CD4-positive, alpha-beta T cell treated with Interleukin-1 beta for 1 hour (primary cell): ENCODE measurements at places on chromosomes 7 and 10.
A peak's percentile ranks its signal among the peaks of the same experiment; 100 is the strongest.

- DNase-seq: no peak
Observed at GRCh38 chr7:69754476-69754875, 156.2 kb downstream of the AUTS2 start.

GRCh38 chr7:117227091-117227490, 95.8 kb downstream of the WNT2 start:
- DNase-seq: no peak

DNA sequence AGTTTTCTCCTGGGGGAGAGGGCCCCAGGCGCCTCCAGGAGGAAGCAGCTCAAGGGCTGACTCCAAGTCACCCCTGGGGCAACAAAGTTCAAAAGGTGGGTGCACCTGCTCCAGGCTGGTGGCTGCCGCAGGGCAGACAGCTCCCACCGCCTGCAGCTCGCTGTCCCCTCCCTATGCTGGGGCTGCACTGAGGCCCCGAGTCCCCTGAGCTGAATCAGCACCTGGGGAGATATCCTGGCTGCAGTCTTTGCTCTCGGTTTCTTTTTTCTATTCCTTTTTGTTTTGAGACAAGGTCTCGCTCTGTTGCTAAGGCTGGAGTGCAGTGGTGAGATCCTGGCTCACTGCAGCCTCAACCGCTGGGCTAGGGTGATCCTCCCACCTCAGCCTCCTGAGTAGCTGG, 183.4 kb downstream of the DNAJB6 start:
- DNase-seq: no peak

GRCh38 chr7:132243463-132243862, 332.8 kb downstream of the PLXNA4 start:
- DNase-seq: no peak

DNA sequence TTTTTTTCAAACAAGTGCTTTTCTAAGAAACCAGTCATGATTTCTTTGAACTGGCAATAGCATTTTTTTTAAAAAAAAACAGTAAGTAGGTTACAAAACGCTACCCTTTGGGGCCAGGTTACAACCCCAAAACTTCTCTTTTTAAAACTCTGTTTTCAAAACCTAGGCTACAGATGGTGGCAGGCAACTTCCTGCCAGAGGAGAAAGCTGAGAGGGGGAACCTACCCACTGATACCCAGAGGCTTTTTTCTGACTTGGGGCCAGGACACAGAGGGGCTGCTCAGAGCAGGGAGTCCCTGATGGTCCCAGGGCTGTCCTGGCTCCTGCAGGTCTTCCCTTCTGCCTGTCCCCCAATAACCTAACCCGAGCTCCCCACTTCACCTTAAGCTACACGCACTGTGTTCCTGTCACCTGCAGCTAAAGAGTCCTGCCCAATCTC, 6.9 kb downstream of the STN1 start:
- DNase-seq: peak; percentile 63

DNA sequence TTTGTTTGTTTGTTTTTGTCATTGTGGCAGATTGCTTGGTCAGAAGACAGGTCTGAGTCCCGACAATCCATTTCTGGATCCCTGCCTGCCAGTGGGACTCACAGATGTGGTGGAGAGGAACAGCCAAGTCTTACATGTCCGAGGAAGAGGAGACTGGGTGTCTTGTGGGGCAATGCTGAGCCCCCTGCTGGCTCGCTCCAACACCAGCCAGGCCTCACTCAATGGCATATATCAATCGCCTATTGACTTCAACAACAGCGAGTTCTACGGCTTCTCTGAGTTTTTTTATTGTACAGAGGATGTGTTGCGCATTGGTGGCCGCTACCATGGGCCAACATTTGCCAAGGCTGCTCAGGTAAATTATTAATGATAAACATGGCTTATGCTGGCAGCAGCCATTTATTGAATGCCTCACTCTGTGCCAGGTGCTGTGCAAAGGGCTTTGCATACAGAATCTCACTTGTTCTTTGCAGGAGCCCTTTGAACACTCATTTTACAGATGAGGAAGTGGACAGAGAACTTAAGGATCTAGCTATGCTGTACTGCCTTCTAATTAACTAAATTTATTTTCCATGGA, 33.3 kb downstream of the COX15 start:
- DNase-seq: no peak

DNA sequence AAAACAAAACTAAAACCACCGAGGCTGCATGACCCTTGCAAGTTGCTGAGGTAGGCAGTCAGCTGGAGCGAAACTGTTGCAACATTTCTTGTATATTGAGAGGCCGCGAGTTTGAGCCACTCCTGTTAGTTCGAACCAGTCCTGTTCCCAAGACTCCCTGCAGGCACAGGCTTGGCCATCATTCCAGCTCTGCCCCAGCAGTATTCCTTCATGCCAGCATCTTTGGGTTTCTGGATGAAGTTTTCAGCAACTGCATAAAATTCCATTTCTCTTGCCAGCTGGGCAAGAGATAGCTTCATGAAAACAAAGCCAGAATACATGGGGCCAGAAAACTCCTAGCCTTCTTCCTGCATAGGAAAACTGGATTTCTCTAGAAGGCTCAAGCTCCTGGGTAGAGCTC, 207.6 kb downstream of the FRMD4A start:
- no peak for DNase-seq

DNA sequence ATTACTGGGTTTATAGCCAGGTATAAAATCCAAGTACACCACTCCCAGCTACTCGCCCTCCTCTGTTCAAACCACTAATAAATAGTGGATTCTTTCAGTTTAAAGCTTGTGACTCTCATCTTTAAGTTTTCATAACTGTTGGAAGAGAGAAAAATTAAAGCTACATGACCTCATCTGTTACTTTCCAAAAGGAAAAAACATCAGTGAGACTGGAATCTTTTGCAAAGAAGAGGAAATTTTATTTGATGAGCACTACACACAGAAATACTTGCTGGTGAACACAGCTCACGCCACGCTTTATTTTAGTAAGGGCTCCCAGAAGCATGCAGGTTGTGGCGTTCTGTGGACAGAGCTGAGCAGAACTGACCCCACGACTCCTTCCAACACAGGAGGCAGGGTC, 527.0 kb upstream of the MGMT start:
- no peak for DNase-seq

DNA sequence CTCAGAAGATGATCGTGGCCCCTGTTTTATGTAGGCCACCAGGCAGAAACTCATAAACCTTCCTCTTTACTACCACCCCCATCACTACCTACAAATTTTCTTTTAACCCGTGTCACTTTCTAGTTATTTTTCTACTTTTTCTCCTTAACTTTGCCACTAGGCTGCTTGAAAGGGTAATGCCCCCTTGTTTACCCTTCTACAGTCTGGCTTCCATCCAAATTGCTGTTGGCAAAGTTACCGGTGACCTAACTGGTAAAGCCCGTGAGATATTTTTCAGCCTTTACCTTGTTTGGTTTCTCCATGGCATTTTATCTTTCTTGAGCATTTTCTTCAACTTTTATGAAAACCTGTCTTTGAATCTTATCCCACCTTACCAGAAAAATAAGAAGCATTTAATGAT, 153.0 kb downstream of the WNT2 start:
- DNase-seq: no peak

DNA sequence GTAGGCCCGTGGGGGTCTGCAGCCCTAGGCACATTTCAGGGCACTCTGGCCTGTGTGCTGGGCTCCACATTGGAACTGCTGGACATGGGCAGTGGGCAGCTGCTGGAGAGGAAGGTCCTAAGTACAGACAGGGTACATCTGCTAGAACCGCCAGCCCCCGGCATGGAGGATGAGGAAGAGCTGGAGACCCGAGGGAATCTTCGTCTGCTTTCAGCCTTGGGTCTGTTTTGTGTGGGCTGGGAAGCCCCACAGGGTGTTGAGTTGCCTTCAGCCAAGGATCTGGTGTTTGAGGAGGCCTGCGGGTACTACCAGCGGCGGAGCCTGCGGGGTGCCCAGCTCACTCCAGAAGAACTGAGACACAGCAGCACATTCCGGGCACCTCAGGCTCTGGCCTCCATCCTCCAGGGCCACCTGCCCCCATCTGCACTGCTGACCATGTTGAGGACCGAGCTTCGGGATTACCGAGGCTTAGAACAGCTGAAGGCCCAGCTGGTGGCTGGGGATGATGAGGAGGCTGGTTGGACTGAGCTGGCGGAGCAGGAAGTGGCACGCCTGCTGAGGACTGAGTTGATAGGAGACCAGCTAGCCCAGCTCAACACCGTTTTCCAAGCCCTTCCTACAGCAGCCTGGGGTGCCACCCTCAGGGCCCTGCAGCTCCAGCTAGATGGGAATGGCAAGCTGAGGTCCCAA, 1.4 kb downstream of the HPS6 start:
- no peak for DNase-seq

DNA sequence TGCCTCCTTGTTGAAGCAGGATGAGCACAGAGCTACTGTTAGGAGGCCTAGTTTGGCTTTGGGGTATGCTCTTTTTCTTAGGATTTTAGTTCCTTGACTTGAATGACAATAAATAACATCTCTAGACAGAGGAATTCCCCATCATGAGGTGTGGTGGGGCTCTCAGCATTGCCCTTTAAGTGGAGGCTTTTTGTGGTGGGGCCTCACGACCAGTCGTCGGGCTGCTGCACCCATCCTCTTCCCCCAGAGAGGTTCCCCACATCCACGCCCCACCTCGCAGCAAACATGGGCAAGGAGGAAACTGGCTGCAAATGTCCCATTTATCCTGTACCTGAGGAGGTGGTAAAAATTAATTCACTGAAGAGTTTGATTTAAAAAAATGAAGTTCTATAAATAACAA, 36.1 kb upstream of the TARP start:
- DNase-seq: no peak

GRCh38 chr10:33731322-33731721, 396.9 kb upstream of the NRP1 start:
- no peak for DNase-seq

GRCh38 chr10:64430690-64431323, 909.6 kb downstream of the REEP3 start:
- no peak for DNase-seq

GRCh38 chr7:141335164-141335563, 216.0 kb upstream of the AGK start:
- no peak for DNase-seq

- DNase-seq: no peak
Observed at GRCh38 chr7:144398911-144399310, 4.6 kb downstream of the NOBOX start.

DNA sequence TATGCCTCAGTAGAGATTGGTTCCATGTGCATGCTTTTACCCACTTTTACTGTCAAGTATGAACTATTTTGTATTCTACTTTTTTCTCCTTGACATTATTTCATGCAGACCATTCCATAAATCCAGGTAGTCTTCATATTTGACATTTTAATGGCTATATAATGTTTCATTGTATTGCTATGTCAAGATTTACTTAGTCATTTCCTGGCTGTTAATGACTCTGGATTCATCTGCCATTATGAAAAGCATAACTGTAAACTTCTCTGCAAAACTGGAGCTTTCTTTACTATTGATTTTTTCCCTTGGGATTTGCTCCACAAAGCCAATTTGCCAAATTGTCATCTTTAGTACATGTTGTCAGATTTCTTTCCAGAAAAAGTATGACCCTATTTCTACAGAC, 6.8 kb upstream of the MSRB2 start:
- no peak for DNase-seq

DNA sequence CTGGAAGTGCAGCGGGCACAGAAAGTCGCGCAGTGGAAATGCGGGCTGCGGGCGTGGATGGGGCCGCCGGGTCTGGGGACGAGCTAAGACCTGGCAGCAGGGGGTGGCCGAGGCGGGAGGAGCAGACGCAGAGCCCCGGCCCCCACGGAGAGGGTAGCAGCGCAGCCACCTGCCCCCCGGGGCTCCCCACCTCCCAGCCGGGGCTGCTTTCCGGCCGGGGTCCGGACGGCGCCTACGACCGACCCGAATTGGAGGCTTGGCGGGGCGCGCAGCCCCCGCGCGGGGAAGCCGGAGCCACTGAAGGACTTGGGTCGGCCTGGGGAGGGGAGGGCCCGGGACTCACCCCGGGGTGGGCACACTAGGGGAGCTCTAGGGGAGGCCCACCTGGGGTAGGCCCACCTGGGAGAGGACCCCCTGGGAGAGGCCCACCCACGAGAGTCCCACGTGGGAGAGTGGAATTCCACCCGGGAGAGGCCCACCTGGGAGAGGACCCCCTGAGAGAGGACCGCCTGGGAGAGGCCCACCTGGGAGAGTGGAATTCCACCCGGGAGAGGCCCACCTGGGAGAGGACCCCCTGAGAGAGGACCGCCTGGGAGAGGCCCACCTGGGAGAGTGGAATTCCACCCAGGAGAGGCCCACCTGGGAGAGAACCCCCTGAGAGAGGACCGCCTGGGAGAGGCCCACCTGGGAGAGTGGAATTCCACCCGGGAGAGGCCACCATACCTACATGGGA, 854 bp upstream of the CFAP46 start:
- DNase-seq: no peak

DNA sequence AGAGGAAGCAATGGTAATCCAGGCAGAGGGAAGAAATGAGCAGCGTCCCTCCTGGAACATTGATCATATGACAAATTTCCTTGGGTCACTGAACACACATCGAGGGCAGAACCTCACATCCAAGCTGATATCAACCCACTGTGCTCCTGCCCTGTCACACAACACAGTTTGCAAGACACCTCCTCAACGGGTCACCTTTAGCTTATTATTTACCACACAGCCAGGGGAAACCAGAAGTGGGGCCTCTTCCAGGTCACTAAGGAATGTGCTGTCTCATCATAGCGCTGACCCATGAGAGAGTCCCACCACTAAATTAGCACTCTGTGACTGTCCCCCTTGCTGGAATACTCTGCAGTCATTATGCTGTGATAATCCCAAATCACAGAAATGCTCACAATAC, 69.7 kb upstream of the PPP1R3C start:
- DNase-seq: no peak

GRCh38 chr7:101985057-101985902, 167.9 kb downstream of the CUX1 start:
- DNase-seq: no peak

GRCh38 chr7:51069411-51070083, 247.1 kb downstream of the COBL start:
- DNase-seq: no peak

DNA sequence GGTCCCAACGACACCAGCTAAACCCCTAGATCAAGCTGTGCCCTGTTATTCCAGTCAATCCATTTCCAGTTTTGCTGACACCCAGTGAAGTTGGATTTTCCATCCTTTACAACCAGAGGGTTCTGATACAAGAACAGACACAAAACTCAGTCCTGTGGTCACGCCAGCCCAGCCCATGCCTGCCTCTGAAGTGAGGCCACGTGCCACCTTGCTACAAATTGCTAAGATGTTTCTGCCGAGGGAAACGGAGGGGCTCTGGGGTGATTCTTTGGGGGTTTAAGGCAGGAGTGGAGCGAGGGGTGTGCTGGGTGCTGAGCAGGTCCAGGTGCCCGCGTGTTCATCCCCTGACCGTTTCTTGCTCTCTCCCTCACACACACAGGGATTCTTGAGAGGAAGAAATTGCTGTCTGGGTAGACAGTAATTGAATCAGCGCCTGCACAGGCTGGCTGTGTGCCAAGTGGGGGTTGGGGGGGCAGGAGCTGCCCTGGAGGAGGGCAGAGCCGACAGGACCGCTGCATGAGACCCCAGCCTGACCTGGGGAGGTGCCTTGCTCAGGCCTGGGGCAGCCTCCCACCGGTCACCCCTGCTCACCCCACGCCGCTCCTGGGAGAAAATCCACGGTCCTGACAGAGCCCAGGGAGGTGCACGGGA, 38.1 kb downstream of the ADAP1 start:
- no peak for DNase-seq

GRCh38 chr7:111878785-111879184, 316.5 kb upstream of the IMMP2L start:
- DNase-seq: no peak

GRCh38 chr10:683448-684071, 5.9 kb downstream of the DIP2C start:
- no peak for DNase-seq
